Glomerular endothelial cell (primary cell): ENCODE measurements at places on chromosomes 1 and 21. TPM values are rescaled to one million over a fixed set of nuclear protein-coding genes. Genes with fewer than 3 reads are reported as not detected.

The ECM1 gene
- 4.2 and 5.1 TPM in 2 replicates for total RNA-seq

The CD53 gene
- total RNA-seq, result not detected in 2 replicates

The CFHR2 gene
- not detected in 2 replicates for total RNA-seq

The TFF3 gene
- total RNA-seq, result 5.4 and 10.8 TPM in 2 replicates

The DLGAP3 gene
- 0.23 TPM in 1 of 2 replicates, not detected in the other for total RNA-seq

The AKT3 gene
- 30.2 and 51.7 TPM in 2 replicates for total RNA-seq
